Stimulated activated CD4-positive, alpha-beta T cell treated with anti-CD3 and anti-CD28 coated beads, Interleukin-1b, Interleukin-23, amount 100 ng/mL, for 48 hours (primary cell): ENCODE measurements at places on chromosomes 13 and 19.

DNA sequence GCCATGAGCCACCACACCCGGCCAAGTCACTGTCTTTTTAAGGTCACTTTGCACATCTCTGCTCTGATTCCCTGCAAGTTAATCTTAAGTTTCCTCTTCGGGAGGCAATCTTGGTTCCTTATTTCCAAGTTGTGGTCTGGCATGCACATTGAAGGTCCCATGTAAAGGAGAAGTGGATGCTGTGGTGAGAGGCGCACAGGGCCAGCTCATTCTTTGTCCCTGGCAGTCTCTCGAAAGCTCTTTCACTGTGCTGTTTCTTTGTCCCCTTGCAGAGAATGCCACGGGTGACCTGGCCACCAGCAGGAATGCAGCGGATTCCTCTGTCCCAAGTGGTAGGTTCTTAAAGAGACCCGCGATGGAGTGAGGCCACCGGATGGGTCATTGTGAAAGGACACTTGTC is 16.4 kb upstream of the C19orf33 start:
- DNase-seq = no peak

DNA sequence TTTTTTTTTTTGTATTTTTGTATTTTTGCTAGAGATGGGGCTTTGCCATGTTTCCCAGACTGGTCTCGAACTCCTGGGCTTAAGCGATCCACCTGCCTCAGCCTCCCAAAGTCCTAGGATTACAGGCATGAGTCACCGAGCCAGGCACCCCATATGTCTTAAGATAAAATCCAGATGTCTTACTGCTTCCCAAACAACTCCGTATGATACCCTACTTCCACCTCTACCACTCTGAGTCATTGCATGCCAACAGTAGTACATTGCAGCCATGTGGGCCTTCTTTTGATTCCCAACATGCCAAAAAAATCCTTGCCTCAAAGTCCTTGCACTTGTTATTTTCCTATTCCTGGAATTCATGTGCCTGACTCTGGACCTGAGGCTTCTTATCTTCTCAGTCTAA is 799.2 kb downstream of the GPC5 start:
- DNase-seq = no peak

DNA sequence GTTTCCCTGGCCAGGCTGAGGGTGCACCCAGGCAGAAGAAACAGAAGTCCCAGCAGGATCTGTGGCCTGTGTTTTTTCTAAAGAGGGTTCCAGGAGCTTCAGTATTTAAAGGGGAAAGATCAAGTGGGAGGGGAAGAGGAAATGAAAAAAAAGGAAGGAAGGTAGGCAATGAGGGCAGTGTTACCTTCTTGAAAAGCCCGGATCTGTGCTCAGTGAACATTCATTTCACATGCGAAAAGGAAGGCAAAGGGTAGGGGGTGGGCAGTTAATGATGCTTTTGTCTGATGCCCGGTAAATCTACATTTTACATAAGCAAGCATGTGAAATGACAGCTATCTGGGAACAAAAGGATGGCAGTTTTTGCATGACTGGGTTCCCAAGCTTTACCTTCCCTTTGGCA is 326.2 kb downstream of the UQCRFS1 start:
- DNase-seq = no peak

DNA sequence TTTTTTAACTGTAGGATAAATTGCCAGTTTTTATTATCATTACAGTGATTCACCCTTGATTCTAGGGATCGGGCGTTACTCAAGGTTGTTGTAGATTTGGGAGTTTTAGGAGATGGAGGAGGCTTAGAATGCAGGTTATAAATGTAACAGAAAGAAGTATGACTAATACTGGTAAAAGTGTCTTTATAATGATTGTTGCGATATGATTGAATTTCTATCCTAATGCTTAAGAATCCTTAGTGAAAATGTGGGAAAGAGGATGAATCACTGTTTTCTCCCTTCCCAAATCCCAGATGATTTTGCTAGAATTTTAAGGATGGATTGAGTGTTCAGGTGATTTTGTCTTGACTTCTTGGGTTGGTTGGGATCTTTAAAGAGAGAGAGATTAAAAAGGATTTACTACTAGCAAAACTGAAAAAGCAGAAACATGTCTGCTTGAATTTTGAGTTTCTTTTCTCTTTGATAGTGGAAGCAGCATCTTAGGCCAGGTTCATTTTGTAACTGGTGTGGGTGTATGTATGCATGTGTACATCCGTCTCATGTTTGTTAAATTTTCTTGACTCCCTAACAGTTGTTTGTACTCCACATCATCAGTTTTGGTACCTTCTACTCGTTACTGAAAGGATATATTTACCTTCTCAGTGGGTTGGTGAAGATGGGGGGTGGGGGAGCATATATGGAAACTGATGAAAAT is 25.9 kb downstream of the ARHGAP35 start:
- DNase-seq = no peak

- no peak for DNase-seq
Observed at GRCh38 chr19:30155381-30156200, 213.6 kb downstream of the URI1 start.

GRCh38 chr13:20359335-20359734 is 127.2 kb upstream of the GJB6 start:
- no peak for DNase-seq

DNA sequence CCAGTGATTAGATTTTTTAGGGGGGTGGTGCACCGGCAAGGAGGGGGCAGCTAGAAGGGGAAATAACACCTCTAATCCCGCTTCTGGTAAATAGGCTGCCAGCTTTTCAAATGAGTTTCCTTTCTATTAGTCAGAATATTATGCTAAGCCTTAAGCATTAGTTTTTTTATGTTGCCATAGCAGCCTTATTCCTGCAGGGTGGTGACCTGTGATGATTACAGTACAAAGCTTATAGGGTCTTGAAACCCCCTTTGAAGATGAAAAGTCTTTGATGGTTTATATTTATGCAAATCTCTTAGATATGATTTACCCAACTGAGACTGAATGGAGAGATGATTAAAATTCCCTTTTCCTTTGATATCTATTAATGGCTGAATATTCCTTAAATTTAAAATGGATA is 109.8 kb downstream of the ZIC5 start:
- DNase-seq = no peak

GRCh38 chr13:46232281-46232680 is 20.6 kb downstream of the LRRC63 start:
- DNase-seq = no peak

GRCh38 chr19:43525836-43526771 is 897 bp downstream of the ETHE1 start:
- DNase-seq = peak; percentile 43

- peak; percentile 79 for DNase-seq
Observed at GRCh38 chr19:14440049-14440448, 6.9 kb downstream of the PKN1 start.

GRCh38 chr13:30159446-30159839 is 147.9 kb downstream of the KATNAL1 start:
- peak; percentile 72 for DNase-seq

DNA sequence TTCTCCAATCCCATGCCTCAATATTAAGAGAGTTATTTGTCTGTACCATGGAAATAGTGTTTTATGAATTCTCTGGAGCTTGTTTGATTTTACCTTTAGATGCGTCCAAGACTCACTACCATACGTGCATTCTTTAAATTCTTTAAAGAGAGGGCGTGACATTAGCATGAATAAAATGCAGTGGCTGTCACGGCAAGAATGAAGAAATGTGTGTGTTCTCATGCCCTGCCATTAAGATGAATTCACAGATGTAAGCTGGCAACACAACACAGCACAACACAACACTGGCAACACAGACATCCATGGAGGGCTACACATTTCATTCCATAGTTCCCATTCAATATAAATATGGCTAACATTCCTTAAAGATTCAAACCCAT is 213.4 kb downstream of the ENOX1 start:
- no peak for DNase-seq

GRCh38 chr19:21580101-21580500 is 74.7 kb downstream of the ZNF429 start:
- DNase-seq = no peak

DNA sequence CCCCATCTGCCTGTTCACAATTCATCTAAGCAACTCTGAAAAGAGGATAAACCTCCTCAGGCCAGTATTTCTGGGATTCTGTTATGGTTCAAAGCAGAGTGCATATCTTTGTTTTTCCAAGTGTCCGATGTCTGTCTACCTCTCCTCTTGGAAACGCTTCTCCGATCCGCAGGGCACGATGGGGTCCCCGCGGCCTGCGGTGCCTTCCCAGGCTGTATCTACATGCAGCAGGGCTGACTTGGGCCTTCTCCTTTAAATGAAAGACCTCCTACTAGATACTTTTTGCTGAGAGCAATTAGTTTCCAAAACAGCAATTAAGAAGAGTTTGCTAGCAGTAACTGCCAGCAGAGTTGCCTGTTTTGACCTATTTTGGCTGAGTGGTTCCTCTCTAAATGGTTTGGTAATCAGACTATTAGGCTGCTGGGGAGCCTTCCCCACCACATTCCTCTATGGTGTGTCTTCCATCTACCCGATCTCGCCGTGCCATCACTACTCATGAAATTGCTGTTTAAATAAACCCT is 23.5 kb downstream of the COL4A2 start:
- no peak for DNase-seq

DNA sequence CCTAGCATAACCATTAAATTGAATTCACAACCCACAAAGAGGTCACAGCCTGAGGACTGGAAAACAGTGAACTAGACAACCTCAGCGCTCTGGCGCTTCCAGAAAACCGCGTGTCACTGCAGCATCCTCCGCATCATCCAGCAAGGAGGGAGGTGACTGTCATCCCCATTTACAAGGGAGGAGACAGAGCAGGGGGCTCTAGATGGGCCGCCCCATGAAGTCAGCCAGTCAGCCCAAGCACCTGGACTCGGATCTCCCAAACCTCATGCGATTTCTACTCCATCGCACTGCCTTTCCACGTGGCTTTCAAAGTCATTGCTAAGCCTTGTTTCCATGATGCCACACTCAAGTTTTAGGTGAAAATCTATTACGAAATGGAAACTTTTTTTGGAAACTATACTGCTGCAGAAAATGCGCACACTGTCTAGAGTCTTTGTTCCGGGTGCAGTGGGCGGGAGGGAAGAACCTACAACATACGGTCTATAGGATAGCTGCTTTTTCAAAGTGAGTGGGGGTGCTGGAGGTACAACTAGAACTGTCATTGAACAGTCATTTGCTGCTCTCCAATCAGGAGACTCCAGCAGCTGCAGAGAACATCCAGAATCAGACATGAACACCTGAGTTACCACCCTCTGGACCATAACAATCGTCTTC is 2.8 kb downstream of the AP3D1 start:
- DNase-seq = peak; percentile 63

- DNase-seq = no peak
Observed at GRCh38 chr19:1826557-1827521, 14.8 kb upstream of the ATP8B3 start.

GRCh38 chr13:105377452-105377851 is 1158.0 kb downstream of the EFNB2 start:
- no peak for DNase-seq

DNA sequence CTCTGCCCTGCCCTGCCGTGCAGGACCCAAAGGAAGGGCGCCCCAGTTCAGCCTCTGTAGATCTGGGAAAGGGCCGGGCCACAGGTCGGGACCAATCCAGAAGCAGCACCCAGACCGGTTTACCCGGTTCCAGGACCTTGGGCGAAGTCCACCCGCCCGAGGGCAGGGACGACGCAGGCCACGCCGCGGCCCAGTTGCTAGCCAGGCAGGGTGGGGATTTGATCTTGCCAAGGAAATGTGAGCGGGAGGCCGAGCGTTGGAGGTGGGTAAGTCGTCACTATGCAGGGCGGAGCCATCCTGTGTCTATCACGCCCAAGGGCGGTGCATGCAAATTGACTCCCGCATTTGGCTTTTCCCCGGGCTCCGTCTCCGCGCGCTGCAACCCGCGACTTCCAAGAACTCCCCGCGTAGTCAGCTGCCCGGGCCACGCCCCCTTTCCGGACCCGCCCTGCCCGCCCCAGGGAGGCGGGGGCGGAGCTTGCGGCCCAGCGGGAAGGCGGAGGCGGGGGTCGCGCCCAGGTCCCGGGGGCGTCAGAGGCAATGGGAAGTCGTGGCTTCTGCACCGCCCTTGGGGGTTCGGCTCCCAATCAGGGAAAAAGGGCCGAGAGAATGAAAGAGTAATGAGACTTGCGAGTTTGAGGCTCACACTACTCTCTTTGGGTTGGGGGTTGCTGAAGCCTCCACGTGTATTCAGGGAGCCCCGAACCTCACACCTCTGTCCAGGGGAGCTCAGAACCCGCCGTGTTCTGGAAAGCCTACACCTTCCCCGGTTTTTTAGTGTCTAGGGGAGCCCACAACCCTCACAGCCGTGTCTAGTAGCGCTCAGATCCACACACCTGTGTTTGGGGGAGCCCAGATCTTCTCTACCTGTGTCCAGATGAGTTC is 12.8 kb downstream of the IER2 start:
- peak; percentile 93 for DNase-seq

DNA sequence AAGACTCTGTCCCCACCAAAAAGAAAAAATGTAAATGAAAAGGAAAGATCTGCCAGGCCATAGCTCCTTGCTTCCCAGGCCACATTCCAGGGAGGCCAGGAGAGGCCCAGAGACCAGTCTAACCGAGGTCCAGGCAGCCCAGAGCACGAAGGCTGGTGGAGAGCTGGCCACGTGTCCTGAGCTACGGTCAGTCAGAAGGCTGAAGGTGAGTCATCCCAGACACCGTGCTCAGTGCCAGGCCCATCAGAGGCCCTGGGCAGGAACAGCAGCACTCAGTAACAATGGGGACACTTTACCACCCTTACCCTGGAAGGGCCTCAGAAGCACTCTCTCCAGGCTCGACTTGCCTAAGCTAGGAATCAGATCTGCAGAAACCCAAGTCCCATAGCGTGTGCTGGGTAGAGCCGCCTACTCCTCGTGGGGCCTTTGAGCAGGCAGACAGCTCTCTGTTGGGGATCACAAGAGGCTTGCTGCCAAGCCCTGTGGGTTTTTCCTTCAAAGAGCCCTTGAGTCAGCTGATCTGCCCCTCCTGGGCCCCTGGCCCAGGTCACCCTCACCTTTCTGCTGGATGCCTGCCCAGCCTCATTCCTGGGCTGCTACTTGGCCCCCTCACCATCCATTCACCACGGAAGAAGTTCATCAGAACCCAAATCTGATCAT is 11.6 kb upstream of the DNMT1 start:
- no peak for DNase-seq

DNA sequence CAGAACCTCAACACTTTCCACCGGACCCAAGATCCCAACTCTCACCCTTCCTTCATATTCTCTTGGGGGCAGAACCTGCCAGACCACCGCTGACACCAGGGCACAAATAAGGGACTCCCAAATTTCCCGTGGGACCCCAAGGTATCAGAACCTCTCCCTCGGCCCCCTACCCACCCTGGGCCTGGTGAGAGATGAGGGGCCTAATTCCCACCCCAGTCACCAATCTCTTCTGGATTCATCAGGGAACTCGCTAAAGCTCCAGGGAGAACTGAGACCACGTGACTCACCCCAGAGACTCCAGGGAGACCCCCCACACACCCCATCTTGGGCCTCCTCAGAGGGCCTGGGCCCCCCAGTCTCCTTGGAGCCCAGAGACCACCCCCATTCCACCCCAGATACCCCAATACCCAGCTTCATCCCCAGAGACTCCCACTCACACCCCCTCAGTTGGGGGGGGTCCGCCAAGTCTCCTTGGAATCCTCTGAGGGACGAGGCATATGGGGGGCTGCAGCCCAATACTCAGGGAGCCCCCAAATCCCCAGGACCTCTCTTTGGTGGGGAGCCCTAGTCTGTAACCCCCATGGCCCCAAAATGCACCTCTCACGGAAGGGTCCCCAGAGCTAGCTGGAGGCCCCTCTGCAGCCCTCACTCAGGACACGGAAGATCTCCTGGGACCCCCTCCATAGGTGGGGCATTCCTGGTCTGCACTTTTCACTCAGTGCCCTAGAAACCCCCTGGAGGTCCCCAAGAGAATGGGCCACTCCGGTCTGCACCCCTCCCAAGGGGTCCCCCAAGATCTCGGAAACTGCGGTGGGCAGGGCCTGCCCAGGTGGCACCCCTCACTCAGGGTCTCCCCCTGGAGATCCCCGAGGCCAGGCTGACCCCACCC is 1.6 kb downstream of the LMNB2 start:
- no peak for DNase-seq
